ENCODE measurements at places on chromosomes 7 and 10. TPM values are rescaled to one million over a fixed set of nuclear protein-coding genes. Genes with fewer than 3 reads are reported as not detected.

DNA sequence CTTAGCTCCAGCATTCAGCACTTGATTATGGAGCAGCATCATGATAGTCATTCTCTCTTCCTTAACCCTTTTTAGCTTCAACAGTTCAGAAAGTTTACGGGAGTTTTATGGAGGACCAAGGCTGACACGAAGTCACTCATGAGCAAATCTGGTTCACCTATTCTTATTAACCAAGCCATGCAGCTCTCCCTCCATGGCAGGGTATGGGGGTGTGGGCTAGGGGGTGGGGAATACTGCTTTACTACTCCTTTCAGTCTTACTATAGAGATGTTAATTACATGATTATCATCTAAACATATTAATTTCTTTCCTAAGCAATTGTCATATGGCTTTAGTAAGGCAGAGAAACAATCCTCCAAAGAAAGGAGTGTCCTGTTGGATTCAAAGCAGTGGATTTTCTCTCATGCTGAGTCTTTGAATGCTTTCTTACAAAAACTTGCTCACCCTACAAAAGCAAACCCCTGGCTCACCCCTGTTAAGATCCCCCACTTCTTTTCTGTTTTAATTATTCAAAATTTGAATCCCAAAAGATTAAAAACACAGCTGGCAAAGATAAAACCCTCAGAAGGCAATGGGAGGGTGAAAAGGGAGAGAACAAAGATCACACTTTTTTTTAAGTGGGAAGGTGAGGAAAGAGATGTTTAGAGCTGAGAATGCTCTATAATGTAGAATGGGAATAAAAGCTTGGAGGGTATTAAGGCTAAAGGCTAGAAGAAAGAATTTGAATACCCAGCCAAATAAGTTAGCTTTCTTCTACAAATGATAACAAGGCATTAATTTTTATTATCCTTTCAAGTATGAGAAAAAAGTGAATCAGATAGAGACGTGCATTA is 46.4 kb upstream of the SEMA3E start:
- no peaks in the 10 kb centered on the region for H3K4me1 ChIP-seq
- H3K4me3 ChIP-seq: no peak overlapping the region
- H3K27ac ChIP-seq: no peak overlapping the region
- DNase-seq: no peak
- H3K27me3 ChIP-seq: no peaks in the 10 kb centered on the region
- no peaks in the 10 kb centered on the region for H3K36me3 ChIP-seq

AGFG2 gene
- 62.0 TPM for total RNA-seq

- H3K27me3 ChIP-seq: no peaks in the 10 kb centered on the region
- H3K4me1 ChIP-seq: no peaks in the 10 kb centered on the region
- no peaks in the 10 kb centered on the region for H3K36me3 ChIP-seq
- H3K4me3 ChIP-seq: no peak overlapping the region
- H3K27ac ChIP-seq: no peak overlapping the region
Observed at GRCh38 chr10:120749856-120750566, 101.2 kb upstream of the WDR11 start.

PRDX3 gene
- total RNA-seq: 71.7 TPM

PRRT4 gene
- total RNA-seq: 0.16 TPM

MKX gene
- total RNA-seq: 1.7 TPM

GRCh38 chr7:4768597-4769569 is 6.5 kb upstream of the AP5Z1 start:
- H3K4me3 ChIP-seq: no peak overlapping the region
- DNase-seq: no peak
- H3K4me1 ChIP-seq: no peaks in the 10 kb centered on the region
- no peaks in the 10 kb centered on the region for H3K36me3 ChIP-seq

- no peaks in the 10 kb centered on the region for H3K36me3 ChIP-seq
- no peak overlapping the region for H3K27ac ChIP-seq
- H3K27me3 ChIP-seq: no peaks in the 10 kb centered on the region
- DNase-seq: peak; percentile 29
Observed at GRCh38 chr10:89235073-89235798, 16.3 kb downstream of the LIPA start.

NAT16 gene
- total RNA-seq: 0.31 TPM

DNA sequence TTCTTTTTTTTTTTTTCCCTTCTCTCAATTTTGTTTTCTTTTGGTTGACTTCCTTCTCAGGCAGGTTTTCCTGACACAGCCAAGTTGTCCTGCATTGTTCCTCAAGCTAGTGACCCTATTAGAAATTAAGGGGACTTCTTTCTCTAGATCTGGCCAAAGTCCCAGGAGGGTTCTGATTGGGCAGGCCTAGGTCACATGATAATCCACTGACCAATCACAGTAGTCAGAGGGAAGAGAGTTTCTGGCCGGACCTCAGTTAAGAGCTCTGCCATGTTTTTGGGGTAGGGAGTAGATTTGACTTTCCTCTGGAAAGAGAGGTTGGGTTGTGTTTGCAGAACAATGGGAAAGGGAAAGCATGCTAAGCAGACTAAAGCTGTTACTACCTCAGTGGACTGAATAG is 16.2 kb downstream of the VWA2 start:
- H3K4me3 ChIP-seq: no peak overlapping the region
- no peaks in the 10 kb centered on the region for H3K4me1 ChIP-seq
- peak; percentile 60 for DNase-seq
- H3K27me3 ChIP-seq: no peaks in the 10 kb centered on the region

GRCh38 chr7:156534925-156535324 is 105.6 kb upstream of the RNF32 start:
- no peaks in the 10 kb centered on the region for H3K36me3 ChIP-seq
- DNase-seq: no peak
- no peaks in the 10 kb centered on the region for H3K4me1 ChIP-seq
- H3K27ac ChIP-seq: no peak overlapping the region

GRCh38 chr7:35512716-35513115 is 182.2 kb downstream of the HERPUD2 start:
- no peaks in the 10 kb centered on the region for H3K4me1 ChIP-seq
- DNase-seq: no peak
- H3K36me3 ChIP-seq: no peaks in the 10 kb centered on the region
- no peak overlapping the region for H3K27ac ChIP-seq
- H3K27me3 ChIP-seq: no peaks in the 10 kb centered on the region

GRCh38 chr10:96814264-96814663 is 17.8 kb upstream of the LCOR start:
- H3K27ac ChIP-seq: no peak overlapping the region
- H3K27me3 ChIP-seq: no peaks in the 10 kb centered on the region
- DNase-seq: no peak
- no peak overlapping the region for H3K4me3 ChIP-seq
- H3K36me3 ChIP-seq: no peaks in the 10 kb centered on the region
- H3K4me1 ChIP-seq: no peaks in the 10 kb centered on the region

GRCh38 chr7:46600340-46600739 is 679.3 kb upstream of the IGFBP3 start:
- no peak overlapping the region for H3K27ac ChIP-seq
- no peak for DNase-seq
- H3K36me3 ChIP-seq: no peaks in the 10 kb centered on the region
- H3K4me1 ChIP-seq: peaks cover 22% of the 10 kb centered on the region
- no peaks in the 10 kb centered on the region for H3K27me3 ChIP-seq
- H3K4me3 ChIP-seq: no peak overlapping the region

GRCh38 chr10:130492266-130492934 is 356.2 kb downstream of the GLRX3 start:
- H3K36me3 ChIP-seq: no peaks in the 10 kb centered on the region
- no peaks in the 10 kb centered on the region for H3K4me1 ChIP-seq
- H3K4me3 ChIP-seq: no peak overlapping the region
- H3K27ac ChIP-seq: no peak overlapping the region
- H3K27me3 ChIP-seq: no peaks in the 10 kb centered on the region

DNA sequence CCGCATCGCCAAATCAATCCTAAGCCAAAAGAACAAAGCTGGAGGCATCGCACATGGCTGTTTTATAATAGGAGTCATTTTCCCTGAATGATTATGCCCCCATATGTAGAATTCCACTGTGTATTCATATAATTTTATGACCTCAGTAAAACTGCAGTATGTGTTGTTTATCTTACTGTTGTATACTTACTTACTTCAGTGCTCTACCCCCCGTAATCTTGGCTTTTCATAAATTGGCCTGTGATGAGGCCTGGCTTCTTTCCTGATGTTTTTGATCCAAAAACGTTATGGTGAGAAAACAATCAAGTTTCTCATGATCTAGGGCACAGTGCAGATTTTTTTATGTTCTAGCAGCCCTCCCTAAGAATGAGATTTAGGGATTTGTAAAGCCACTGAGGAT is 306.4 kb upstream of the FZD1 start:
- no peak overlapping the region for H3K4me3 ChIP-seq
- H3K4me1 ChIP-seq: no peaks in the 10 kb centered on the region
- H3K36me3 ChIP-seq: no peaks in the 10 kb centered on the region
- no peaks in the 10 kb centered on the region for H3K27me3 ChIP-seq
- no peak overlapping the region for H3K27ac ChIP-seq

- H3K27ac ChIP-seq: no peak overlapping the region
- H3K4me1 ChIP-seq: no peaks in the 10 kb centered on the region
- DNase-seq: no peak
- no peaks in the 10 kb centered on the region for H3K36me3 ChIP-seq
Observed at GRCh38 chr10:66144016-66144415, 781.8 kb upstream of the LRRTM3 start.

CRHR2 gene
- 1.2 TPM for total RNA-seq

BCL7B gene
- total RNA-seq: 91.1 TPM

DNA sequence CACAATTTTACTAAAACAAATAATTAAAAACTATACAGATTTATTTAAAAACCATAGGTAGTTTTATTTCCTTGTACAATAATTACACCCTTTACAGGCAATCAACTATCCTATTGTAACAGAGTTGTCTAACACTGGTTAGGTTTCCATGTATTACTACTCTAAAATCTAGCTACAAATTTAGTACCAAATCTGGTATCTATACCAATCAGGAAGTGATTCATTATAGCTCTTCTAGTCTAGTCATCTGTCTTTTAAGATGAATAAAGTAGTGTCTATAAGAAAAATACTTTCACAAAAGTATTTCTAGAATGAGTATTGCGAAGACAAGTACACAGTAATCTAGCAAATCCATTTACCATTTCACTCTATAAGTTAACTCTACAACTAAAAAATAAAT is 16.9 kb downstream of the ZNF800 start:
- H3K4me1 ChIP-seq: no peaks in the 10 kb centered on the region
- H3K4me3 ChIP-seq: no peak overlapping the region
- no peak overlapping the region for H3K27ac ChIP-seq

GRCh38 chr7:25360451-25360850 is 132.2 kb upstream of the NPVF start:
- no peak for DNase-seq
- peaks cover 3% of the 10 kb centered on the region for H3K4me1 ChIP-seq
- no peak overlapping the region for H3K4me3 ChIP-seq
- H3K36me3 ChIP-seq: no peaks in the 10 kb centered on the region
- H3K27me3 ChIP-seq: no peaks in the 10 kb centered on the region
- H3K27ac ChIP-seq: no peak overlapping the region

DNA sequence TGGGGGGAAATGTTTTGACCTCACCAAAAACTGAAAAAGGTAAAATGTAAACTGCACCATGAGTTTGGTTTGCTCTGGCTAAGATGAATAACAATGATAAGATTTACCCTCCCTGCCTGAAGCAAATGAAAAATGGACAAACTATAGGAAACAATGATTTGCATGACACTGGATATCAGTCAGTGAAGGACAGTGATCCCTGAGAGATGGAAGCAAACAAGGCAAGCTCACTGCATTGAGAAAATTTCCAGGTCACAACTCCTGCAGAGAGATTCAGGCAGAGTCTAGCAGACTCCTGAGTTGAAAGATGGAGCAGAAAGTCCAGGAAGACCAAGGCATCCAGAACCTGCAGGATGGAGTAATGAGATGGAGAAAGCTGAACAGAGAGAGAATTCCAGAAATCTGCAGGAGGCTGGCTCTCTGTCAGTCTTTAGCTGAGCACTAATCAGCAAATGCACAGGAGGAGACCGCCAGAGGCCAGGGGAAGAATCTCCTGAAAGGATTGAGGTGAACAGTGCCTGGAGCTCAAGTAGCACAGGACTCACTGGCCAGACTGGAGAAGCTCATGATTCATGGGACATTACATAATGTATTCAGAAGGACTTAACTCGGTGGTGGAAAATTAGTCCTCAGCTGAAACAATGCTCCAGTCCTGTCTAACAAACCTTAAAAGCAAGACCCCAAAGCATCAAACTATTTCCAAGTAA is 51.2 kb upstream of the PALS2 start:
- H3K36me3 ChIP-seq: no peaks in the 10 kb centered on the region
- no peaks in the 10 kb centered on the region for H3K27me3 ChIP-seq
